Putamen (tissue), 1 donor: ENCODE measurements at places on chromosomes 3 and 15.

DNA sequence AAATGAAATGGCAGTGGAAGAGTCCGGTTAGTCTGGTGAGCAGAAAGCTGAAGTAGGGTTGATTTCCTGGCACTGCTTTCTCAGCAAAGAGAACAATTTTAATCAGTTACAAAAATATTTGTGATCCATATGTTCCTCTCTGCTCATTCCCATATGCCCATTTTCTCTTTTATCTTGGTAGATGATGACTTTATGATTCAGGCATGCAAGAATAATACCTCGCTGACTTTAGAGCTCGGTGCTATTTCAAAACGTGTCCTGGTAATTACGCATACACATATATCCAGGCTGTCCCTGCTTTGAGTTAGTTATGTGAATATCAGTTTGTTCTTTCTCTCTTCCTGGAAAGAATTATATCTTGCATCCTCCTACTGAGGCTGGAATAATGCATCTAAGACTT lies 38.5 kb downstream of the ARPP21 start:
- DNase-seq, result no peak

- peak; percentile 17 for DNase-seq
Observed at GRCh38 chr3:94513600-94513999, 450.7 kb downstream of the NSUN3 start.

- no peak for DNase-seq
Observed at GRCh38 chr15:100048736-100049135, 293.0 kb downstream of the ADAMTS17 start.

DNA sequence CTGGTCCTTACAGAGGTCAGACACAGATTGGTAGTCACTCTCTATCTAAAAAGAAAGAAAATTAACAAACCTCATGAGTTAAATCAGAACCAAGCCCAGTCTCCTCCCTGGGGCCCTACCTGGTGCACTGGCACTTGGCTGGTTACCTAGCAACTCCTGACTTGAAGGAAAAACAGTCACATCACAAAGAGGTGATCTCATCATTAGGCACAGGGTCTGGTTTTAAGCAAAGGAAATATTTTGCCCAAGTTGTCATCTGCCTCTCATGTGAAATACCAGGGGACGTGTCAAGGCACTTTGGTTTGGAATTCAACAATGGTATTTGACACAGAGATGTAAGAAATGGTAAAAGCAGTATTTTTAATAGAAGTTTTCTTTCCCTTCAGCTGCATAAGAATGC lies 47.7 kb upstream of the FMN1 start:
- DNase-seq, result no peak

GRCh38 chr15:32730677-32731654 lies 13.2 kb downstream of the GREM1 start:
- DNase-seq, result no peak

DNA sequence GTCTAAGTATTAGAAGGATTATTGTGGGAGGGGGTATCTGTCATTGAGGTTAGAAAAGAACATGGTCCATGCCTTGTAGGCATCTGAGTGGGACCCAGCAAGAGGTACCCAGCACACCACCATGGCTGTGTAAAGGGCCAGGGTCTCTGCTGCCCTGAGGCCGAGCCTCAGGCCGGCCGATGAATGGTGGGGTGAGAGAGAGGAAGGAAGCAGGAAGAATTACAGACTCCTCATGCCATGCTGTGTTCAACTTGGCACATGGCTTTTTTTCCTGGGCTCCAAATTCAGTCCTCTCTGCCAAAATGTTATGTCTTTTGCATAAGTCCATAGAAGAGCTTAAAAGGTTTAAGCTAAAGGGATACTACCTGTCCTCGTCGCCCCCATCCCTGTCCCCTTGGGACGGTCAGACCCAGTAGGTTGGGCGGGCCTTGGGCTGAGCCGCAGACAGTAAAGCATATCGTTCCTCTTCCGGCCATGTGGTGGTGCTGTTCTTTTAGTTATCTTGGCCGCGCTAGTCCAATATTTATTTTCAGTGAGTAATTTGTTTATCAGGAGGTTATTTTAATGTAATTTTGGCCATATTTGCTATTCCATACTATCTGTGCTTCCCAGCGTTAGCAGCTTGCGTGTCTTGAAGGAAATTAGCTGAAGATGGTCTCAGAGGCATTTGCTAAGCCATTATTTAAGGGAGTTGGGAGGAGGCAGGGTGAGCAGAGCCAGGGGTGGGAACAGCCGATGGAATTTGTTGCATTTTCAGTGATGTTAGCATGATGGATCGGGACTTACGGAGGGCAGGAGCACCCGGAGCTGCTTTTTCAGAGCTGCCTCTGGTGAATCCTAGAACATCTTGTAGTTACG lies 152.4 kb downstream of the AGBL1 start:
- peak; percentile 5 for DNase-seq

- no peak for DNase-seq
Observed at GRCh38 chr15:59298225-59298853, 74.3 kb downstream of the MYO1E start.

- DNase-seq, result no peak
Observed at GRCh38 chr3:127908202-127908601, 6.8 kb upstream of the KBTBD12 start.

GRCh38 chr3:59442046-59442445 lies 392.2 kb upstream of the CFAP20DC start:
- DNase-seq, result no peak

DNA sequence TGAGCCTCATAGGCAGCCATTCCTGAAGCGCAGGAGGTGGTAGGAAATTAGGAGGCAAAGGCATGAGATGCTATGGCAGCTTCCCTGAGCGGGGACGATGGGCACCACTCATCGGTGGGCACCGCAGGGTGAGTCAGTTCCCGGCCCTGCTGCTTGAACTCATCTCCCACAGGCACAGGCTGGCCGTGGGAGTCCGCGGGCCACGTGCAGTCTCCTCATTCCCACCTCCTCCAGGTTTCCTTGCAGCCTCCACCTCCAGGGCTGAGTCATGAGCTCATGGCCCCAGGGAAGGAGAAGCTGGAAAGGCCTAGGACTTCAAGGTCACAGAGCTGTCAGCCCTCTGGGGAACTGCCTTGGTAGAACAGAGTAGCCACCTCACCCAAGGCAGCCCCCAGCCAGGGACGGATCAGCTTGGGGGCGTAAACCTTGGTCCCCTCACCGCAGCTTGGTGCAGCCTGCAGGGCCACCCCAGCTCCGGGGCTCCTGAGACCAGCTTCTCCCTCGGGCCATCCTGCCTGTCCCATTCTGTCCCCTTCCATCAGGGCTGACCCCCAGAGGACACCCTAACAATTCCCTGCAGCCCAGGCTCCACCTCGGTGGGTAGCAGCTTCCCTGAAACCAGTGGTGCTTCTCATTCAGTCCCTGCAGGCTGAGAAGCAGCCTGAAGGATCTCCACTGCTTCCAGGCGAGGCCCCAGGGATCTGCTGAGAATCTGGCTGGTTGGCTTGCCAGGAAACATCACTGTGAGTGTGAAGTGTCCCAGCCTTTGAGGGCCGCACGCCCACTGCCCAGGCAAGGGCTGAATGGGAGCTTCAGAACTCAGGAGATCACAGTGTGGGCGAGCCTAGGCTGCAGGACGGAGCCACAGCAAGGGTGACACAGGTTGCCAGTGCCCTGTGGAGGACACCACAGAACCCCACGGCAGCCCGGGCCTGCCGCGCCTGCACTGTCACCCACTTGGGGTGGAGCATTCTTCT lies 150.7 kb upstream of the MEF2A start:
- no peak for DNase-seq

- DNase-seq, result no peak
Observed at GRCh38 chr15:41798607-41799487, 24.6 kb downstream of the MAPKBP1 start.

DNA sequence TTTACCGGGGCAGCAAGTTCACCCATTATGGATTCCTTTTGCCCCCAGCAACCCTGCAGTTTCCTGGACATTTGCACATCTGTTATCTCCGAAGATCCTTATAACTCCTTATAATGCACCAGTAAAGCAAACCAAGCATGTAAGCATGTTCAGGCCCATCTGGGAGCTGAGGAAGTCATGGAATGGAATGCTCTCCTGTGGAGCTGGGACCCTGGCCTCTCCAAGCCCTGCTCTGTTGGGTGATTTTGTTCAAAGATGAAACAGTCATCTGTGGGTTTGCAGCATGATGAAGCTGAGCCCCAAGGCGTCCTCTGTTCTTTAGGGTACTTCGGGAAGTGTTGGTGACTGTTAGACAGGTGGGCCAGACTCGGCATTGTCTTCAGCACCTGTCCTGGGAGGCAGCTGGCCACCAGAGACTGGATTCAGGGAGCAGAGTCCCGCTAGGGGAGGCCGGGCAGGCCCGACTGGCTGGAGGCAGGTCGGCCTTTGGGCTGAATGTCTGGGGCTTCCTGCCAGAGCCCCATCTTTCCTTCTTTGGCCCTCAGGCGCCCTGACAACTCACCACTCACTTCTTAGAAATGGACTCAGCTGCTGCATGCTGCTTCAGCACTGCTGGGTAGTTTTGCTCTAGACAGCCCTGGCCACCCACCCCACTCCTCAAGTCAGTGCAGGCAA lies 3.9 kb downstream of the DNAH1 start:
- no peak for DNase-seq

DNA sequence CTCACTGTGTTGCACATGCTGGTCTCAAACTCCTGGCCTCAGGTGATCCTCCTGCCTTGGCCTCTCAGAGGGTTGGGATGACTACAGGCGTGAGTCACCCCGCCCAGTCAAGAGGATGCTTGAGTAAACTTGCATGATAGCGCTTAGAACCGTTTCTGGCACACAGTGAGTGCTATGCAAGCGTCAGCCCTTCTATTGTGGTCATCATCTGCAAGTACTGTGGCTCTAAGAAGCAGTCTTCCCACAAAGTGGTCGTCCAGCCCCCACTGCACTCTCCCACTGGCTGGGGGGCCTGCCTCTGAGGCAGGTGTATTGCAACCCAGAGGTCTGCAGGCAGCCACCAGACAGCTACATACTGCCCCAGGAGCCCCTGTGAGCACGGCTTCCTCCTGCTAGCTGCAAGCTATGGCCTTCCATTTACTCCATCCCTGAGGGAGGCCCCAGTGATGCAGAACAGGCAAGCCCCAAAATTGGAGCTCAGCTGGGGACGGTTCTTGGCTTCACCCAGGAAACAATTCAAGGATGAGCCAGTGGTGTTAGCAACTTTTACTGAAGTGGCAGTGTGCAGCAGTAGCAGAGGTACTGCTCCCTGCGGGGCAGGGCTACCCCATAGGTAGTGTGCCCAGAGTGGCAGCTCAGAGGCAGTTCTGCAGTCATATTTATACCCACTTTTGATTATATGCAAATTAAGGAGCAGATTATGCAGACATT lies 95.4 kb downstream of the LSM3 start:
- DNase-seq, result no peak

DNA sequence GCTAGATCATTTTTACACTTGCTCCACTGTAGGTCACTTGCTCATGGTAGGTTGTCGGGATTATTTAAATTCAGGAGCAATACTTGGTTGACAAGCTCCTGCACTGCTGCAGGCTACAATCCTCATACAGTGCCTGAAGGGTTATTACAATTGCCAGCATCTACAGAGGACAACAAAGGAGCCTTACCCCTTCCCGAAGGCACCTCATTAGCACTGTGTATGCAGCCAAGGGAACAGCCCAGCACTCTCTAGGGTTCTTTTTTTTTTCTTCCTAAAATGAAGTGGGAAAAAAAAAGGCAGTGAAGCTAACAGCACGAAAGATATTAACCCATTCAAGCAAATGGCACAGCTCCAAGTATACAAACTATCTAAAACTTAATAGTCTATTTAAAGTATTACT lies 142.7 kb downstream of the ULK4 start:
- DNase-seq, result no peak

DNA sequence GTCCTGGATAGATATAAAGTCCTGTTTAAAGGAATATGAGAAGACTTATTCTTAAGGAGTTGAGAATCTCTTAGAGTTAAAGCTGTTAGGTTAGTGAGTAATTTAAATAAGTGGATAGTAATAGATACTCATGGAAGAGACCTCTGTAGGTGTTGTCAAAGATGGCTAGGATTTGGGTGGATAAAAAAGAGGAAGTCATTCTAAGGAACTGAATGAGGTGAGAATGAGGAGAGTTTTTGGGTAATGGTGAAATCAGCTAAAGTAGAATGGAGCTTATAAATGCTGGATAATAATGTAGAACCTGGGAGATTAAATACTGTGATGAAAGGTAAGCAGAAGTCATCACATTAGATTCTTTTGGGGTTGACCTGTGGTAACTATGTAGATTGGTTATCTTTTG lies 8.1 kb downstream of the ARIH1 start:
- DNase-seq, result no peak

DNA sequence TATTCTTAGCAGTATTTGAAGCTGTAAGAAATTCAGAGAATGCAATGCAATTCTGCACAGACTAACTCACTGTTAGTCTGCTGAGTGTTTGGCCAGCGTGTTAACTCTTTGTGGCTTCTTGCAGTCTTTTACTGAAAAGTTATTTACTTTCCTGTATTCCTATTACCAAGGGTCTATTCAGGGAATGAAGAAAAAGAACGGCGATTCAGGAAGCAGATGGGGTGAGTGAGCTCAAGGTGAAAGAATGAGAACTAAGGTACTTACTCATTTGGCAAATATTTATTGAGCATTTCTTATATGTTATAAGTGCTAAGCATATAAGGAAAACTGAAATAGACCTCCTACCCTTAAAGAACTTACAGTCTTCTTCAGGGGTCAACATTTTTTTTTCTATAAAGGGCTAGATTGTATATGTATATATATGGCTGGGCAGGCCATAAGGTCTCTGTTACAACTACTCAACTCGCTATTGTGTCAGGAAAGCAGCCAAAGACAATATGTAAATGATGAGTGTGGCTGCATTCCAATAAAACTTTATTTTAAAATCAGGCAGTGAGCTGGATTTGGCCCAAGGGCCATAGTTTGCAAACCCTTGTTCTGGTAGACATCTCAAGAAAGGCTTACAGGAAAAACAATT lies 271.9 kb upstream of the GADL1 start:
- no peak for DNase-seq

DNA sequence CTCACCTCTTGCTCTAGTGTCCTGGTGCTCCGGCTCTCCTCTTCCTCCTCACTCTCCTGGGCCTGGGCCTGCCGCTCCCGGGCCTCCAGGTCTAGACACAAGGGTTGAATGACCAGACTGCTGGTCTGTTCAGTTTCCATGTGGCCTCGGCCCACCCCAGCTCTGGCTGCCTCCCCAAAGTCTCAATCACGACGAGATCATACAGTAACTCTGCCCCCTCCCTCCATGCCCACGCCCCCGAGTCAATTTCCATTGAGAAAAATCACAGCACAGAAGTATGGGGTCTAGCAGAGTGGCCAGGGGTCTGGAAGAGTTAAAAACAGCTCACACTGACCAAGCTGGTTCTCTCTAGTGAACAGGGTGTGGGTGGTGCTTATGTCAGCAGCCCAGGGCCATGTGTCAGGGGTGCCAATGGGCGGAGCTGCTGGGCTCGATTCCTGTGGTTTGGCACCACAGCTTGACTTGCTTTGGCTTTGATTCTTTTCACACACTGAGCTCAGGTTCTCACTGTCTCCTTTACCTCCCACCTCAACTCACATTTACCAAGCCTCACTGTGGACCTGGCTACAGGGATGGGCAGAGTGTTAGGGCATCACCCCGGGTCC lies 6.9 kb downstream of the C15orf62 start:
- no peak for DNase-seq

DNA sequence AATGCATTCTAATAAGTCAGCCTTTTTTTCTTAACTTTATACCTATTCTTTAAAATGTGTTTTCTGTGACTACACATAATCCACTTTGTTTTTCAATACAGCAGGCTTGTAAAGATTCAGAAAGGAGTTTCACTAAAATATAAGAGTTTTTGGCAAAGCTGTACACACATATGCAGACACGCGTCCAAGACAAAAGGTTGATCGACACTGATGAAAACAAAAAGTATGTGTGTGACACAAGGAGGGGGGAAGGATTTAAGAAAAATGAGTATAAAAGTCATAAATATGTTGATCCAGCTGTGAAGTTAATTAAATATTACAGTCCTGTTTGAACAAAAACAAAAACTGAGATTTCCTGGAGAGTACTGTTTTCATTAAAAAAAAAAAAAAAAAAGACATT lies 294.5 kb upstream of the RARB start:
- no peak for DNase-seq

- DNase-seq, result no peak
Observed at GRCh38 chr3:158355623-158356588, 215.1 kb upstream of the MLF1 start.
